ENCODE measurements at places on chromosomes 2 and 18.
A peak's percentile ranks its signal among the peaks of the same experiment; 100 is the strongest.

GRCh38 chr2:127701651-127702394 is 526 bp downstream of the SFT2D3 start:
- peak; percentile 65 for DNase-seq

DNA sequence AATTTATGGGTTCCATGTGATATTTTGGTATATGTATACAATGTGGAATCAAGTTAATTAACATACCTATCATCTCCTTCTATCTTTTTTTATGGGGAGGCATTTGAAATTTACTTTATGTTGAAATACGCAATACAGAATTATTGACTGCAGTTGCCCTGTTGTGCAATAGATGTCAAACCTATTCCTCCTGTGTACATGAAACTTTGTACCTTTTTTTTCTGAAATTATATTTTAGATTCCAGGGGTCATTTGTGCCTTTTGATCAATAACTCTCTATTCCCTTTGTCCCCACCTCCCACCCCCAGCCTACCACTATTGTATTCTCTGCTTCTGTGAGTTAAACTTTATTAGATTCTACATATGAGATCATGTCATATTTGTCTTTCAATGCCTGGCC is 369.9 kb downstream of the FSIP2 start:
- DNase-seq = no peak

DNA sequence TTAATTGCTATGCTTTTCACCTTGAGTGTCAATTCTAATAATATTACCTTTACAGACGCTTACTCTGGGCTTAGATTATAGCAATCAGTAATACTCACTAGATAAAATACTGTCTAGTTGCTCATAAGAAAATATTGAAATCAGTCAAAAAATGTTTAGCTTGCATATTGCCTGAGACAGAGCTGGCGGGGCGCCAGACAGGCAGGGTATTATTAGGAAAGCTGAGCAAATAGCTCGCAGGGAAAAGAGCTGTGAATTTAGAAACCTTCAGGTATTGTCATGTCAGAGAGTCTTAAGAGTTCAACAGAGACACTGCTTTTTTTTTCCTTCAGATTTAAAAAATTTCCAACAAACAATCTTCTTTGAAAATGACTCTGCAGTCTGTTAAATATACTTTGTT is 118.4 kb downstream of the MEIS1 start:
- DNase-seq = no peak

- no peak for DNase-seq
Measured at GRCh38 chr2:180969124-180969523, 11.3 kb upstream of the UBE2E3 start.

- no peak for DNase-seq
Measured at GRCh38 chr2:98502556-98503335, 58.1 kb downstream of the INPP4A start.

DNA sequence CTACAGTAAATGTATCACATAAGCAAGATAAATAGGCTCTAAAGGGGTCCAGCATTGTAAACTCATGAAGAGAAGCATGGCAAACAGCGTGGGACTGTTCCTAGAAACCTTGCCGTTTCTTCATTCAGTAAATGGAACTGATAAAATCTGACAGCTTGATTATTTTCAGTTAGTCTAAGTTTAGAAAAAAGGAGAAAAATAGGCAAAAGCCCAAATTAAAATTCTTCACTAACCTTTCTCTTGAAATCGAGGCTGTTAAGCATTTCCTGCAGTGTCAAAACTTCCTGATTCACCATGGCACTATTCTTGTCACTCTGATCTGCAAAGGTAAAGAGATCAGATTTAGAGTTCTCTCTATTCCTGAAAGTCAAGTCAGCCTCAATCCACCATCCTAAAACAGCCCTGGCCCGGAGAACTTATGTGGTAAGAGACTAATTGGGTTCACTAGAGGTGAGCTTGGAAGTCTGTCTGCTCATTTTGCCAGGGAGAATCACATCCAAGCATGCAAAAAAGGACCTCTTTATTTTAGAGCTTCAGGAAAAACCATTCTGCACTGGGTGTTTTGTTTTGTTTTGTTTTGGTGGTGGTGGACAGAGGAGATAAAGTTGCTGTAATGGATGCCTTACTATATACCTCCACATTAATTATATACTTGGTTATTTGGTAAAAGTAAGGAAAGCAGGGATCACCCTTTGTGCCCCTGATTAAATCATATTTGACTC is 52.4 kb upstream of the STAT1 start:
- no peak for DNase-seq

DNA sequence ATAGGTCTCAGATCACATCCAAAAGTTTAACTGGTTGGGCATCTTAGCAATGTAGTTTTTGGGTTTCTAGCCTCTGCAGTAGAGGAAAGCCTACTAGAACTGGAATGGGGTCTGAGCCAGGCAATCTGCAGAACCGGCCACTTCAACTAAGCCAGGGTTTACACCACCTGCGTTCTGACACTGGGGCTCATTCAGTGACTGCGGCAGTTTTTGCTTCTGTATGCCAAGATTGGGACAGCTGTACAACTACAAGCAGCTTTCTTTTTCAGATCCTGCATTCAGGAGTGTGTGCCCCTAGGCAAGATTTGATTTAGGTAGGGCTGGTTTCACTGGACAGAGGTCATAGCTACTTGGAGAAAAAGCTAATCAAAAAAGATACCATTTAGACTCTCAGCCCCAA is 43.7 kb upstream of the IGFBP5 start:
- no peak for DNase-seq

DNA sequence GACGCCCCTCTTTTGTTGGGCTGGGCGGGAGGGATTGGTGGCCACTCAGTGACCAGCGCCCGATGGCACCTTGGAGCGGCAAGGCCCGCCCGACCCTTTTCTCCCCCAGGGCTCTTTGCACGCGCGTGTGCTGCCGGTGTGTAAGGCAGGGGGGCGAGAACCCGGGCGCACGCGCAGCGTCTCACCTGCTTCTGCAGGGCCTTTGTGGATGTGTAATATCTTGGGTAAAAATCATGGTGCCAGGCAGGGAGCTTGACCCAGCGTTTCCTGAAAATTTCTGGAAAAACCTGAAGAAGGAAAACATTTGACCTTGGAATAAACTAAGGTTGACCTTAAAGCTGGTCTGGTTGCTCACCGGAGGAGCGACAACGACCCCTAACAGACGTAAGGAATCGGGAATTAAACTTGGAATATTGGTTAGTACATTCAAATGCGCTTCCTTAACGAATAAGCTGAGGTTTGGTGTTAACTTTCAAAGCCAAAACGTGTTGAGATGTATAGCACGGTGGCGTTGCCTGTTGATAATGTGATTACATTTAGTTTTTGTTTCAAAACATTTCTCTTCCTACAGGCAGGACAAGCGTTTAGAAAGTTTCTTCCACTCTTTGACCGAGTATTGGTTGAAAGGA is 438 bp downstream of the HSPE1 start:
- no peak for DNase-seq

- no peak for DNase-seq
Measured at GRCh38 chr2:10623776-10624175, 66.0 kb downstream of the NOL10 start.

GRCh38 chr2:144548532-144549191 is 28.7 kb upstream of the ZEB2 start:
- DNase-seq = no peak

- DNase-seq = no peak
Measured at GRCh38 chr2:19799881-19800780, 101.7 kb downstream of the TTC32 start.

DNA sequence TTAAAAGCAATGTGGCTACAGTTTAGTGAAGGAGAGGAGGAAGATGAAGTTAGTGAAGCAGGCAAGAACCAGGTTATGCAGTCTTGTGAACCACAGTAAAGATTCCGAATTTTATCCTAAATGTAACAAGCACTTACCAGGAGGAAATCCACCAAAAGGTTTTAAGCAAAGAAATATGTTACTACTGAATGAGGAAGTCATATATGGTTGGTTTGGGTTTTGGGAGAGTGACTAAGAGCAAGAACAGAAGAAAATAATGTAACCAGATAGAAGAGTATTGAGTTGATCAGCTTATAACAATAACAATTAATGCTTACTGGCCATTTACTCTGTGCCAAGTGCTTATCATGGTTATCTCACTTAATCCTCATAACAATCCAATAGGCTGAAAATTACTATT is 1.9 kb downstream of the USP37 start:
- DNase-seq = no peak

DNA sequence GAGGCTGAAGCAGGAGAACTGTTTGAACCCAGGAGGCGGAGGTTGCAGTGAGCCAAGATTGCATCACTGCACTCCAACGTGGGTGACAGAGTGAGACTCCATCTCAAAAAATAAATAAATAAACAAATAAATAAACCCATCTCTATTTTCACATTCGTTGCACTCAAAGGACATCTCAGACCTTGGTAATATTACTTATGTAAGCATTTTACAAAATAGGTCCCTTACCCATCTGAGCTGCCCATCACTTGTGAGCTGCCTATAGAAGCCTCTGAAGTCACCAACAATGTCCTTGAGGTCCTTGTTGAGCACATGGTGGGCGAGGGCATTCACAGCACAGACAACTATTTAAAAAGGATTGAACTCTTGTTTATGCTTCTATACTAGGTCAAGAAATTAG is 15.4 kb downstream of the ENOSF1 start:
- DNase-seq = no peak

DNA sequence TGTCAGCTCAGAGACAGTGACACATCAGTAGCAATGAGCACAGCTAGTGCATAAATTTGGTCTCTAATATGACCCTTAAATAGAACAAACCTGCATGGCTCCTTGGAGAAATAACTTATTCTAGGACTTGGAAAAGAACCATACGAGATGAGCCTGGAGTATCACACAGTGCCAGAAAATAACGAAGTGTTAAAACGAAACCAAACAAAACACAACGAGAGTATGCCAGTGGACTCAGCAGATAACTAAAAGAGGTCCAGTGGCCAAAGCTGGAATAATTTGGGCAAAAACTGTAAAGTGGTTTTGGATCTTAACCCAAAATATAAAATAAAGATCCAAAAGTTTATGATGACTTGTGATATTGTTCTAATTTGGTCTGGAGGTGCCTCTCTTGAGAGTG is 1599.0 kb upstream of the LRRTM1 start:
- DNase-seq = no peak

GRCh38 chr2:64581777-64582539 is 57.8 kb downstream of the AFTPH start:
- no peak for DNase-seq

GRCh38 chr2:130135692-130136541 is 6.9 kb upstream of the POTEF start:
- no peak for DNase-seq

DNA sequence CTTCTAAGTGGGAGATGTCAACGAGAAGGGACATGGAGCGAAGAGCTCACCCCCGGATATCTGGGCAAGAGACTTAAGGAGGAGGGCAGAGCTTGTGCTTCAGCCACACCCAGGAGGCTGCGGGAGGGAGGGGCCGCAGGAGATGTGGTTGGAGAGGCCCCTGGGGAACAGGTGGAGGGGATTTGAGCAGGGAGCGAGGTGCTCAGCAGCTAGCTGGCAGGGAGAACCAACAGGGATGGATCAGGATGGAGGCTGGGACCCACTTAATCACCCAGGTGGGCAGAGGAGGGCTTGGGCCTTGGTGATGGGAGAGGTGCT is 78.3 kb downstream of the MBP start:
- DNase-seq = no peak

- no peak for DNase-seq
Measured at GRCh38 chr18:3380384-3380961, 69.5 kb upstream of the TGIF1 start.

DNA sequence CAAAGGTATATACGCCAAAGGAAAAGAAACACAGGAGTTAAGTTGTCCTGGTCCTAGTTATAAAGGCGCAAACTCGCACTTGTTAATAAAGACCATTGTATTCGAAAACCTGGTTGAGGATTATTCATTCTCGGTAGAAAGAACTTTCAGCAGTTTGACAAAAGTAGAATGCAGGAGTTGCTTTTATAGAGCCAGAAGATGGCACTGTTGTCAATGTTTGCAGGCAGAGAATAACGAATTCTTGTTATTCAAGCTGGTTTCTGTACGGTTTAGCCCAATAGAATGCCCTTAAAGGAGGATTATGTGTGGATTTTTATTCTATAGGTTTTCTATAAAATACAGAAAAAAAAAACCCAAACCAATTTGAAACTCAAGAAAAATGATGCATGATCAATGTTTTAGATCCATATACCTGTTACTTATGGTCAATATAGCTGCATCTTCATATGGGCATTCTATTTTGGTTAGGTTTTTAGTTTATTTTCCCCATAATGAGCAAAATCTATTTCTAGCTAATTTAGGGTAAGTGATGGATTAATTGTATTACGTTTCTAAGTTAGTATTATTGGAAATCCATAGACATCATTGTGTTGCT is 510.3 kb downstream of the PLCL1 start:
- DNase-seq = no peak

- DNase-seq = no peak
Measured at GRCh38 chr2:239152916-239153305, 247.9 kb downstream of the HDAC4 start.

DNA sequence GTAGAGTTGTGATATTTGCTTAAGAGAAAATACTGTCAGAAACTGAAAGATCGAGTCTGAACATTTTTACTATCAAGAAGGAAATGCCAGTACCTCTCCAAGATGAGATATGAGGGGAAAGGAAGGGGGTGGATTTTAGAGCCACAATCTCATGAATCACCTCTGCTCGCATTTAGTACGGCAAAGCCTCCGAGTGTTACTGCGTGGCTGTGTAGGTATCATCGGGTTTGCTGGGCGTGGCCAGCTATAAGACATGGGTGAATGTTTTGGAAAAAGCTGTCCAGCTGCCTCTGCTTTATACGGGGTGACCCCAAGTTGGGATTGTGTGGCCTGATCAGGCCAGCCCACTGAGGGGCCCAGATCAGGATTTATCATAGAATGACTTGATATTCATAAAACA is 826.4 kb downstream of the SOCS6 start:
- no peak for DNase-seq

DNA sequence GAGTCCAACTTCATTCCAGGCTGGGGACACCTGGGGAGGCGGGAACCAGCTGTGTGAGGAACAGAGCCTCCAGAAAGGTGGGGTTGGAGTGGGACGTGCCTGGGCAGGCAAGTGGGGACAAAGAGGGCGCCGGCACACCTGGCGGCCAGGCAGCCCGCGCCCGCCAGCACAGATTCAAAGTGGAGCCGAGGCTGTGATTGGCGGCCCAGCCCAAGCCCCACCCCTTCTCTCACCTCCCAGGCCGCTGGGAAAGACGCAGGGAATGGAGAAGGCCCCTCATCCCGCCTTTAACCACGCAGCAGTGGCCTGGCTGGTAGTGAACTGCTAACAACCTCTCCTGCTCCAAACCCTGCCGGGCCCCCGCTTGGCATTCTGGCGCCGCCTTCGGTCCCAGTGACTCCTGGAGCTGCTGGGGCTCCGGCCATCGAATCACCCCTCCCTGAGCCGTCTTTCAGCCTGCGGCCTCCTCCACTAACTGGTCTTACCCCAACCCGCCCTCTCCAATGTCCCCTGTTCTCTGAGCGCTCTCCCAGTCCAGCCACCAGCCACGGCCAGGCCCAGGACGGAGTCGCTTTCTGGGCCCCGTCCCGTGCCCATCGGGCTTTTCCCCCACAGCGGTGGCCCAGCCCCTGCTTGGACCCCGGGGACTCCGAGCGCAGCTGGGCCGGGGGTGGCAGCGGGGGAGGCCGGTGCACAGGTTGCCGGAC is 27.9 kb upstream of the PTMA start:
- no peak for DNase-seq

GRCh38 chr2:159713631-159714246 is 1.4 kb downstream of the MARCHF7 start:
- no peak for DNase-seq

All from activated CD8-positive, alpha-beta memory T cell treated with anti-CD3 and anti-CD28 coated beads for 48 hours (primary cell).